Sigmoid colon (tissue), 7 donors: ENCODE measurements at places on chromosomes 1 and 21. TPM values are rescaled to one million over a fixed set of nuclear protein-coding genes. Genes with fewer than 3 reads are reported as not detected.
A peak's percentile ranks its signal among the peaks of the same experiment; 100 is the strongest.

Gene S100B
- total RNA-seq: 44.4 TPM

Gene CLDN8
- not detected for total RNA-seq

Gene ERRFI1
- total RNA-seq: 110 TPM

Gene TYW3
- total RNA-seq: 31.7 TPM

Gene SPATC1L
- total RNA-seq: 8.2 TPM

Gene RHBG
- total RNA-seq: not detected

Gene ARHGAP30
- 7.1 TPM for total RNA-seq

Gene GNG4
- total RNA-seq: 3.9 TPM

Gene SLAMF8
- total RNA-seq: 5.0 TPM

Gene PYHIN1
- 0.83 TPM for total RNA-seq

Gene LYPD8
- total RNA-seq: 0.36 TPM

Gene SELENOF
- total RNA-seq: 110 TPM

DNA sequence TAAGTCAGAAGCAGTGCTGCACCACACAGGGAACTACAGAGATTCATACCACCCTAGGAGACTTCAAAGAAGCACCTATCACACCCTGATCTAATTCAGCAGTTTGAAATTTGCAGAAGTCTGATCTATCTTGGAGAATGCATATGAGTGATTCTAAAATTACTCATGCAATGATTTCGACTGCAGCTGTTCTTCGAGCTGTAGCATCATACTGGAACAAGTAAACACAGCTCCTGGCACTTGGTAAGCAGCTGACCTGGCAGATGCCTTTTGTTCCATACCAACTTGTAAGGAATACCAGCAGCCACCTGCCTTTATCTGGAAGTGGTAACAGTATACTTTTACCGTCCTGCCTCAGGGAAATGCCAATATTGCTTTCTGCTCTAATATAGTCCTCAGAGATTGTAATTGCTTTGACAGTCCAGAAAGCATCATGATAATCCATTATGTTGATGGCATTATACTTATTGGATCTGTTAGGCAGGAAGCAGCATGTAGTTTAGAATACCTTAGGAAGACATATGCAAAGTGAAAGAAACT lies 25.7 kb downstream of the AADACL4 start:
- peak; percentile 17 for DNase-seq
- H3K27me3 ChIP-seq: no peaks in the 10 kb centered on the region
- H3K4me3 ChIP-seq: no peak overlapping the region

GRCh38 chr1:4089421-4090175 lies 189.5 kb upstream of the C1orf174 start:
- H3K4me1 ChIP-seq: no peaks in the 10 kb centered on the region
- no peaks in the 10 kb centered on the region for H3K27me3 ChIP-seq
- no peak overlapping the region for H3K4me3 ChIP-seq
- H3K27ac ChIP-seq: no peak overlapping the region
- H3K36me3 ChIP-seq: no peaks in the 10 kb centered on the region

DNA sequence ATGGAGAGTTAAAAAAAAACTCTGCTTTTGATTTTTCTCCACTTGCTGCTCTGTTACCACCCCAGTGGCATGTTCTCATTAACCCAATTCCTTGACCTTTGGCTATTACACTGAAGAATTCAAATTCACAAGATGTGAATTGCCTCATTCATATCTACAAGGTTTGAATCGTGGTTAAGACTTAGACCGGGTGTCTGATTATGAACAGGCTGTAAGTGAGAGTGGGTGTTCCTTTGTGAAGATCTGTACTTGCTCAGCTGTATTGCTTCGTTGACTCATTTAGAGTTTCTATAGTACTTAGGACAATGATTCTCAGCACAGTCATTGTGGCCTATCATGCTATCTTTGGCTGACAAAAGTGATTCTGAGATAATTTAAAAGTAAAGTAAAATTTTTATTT lies 36.4 kb downstream of the DNM3 start:
- H3K36me3 ChIP-seq: no peaks in the 10 kb centered on the region
- H3K27ac ChIP-seq: no peak overlapping the region
- no peaks in the 10 kb centered on the region for H3K4me1 ChIP-seq
- H3K4me3 ChIP-seq: no peak overlapping the region
- no peak for DNase-seq

- no peaks in the 10 kb centered on the region for H3K36me3 ChIP-seq
- peaks cover 12% of the 10 kb centered on the region for H3K4me1 ChIP-seq
- H3K27me3 ChIP-seq: no peaks in the 10 kb centered on the region
- no peak for DNase-seq
- H3K4me3 ChIP-seq: no peak overlapping the region
- no peak overlapping the region for H3K27ac ChIP-seq
Measured at GRCh38 chr1:200355801-200356200, 54.0 kb downstream of the ZNF281 start.

DNA sequence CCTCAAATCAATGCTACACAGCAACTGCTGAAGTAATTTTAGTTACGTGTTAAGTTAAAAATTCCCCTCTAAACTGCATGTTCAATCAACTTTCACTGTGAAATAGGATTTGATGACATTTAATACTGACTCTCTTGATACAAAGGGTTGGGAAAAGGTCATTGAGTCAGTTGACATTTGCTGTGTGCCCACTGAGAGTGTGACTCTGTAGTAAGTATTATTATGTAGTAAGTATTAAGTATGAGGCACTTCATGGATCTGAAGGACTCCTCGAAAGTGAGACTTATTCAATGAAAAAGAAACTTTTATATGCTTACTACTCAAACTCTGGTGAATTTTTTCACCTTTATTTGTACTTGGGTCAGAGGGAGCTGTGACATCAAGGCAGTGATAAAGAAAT lies 83.1 kb upstream of the S1PR1 start:
- H3K27ac ChIP-seq: no peak overlapping the region
- no peak overlapping the region for H3K4me3 ChIP-seq
- no peak for DNase-seq
- H3K27me3 ChIP-seq: no peaks in the 10 kb centered on the region
- H3K36me3 ChIP-seq: no peaks in the 10 kb centered on the region

- no peaks in the 10 kb centered on the region for H3K27me3 ChIP-seq
- no peak for DNase-seq
- no peaks in the 10 kb centered on the region for H3K4me1 ChIP-seq
- no peak overlapping the region for H3K4me3 ChIP-seq
- no peaks in the 10 kb centered on the region for H3K36me3 ChIP-seq
Measured at GRCh38 chr1:224670506-224670905, 54.4 kb downstream of the CNIH3 start.

- H3K4me1 ChIP-seq: no peaks in the 10 kb centered on the region
- DNase-seq: no peak
- H3K27me3 ChIP-seq: no peaks in the 10 kb centered on the region
- H3K27ac ChIP-seq: no peak overlapping the region
- H3K36me3 ChIP-seq: no peaks in the 10 kb centered on the region
Measured at GRCh38 chr1:53309802-53310201, 18.1 kb downstream of the LRP8 start.

DNA sequence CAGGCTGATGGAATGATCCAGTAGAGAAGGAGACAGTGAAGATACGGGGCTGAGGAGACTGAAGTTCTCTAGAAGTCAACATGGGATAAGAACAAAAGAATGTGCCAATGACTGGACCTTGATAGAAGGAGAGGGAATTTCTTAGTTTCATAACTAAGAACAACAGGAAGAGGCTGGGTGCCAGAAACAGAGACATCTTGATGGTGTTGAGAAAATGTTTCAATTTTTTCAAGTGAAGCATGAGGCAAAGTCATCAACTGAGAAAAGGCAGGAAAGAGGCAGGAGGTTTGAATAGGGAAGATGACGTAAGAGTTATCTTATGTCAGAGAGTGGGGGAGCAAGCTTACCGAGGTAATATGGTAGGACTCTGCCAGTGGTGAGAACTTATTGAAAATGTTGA lies 80.1 kb downstream of the SPAG17 start:
- H3K27me3 ChIP-seq: no peaks in the 10 kb centered on the region
- no peak overlapping the region for H3K4me3 ChIP-seq
- H3K27ac ChIP-seq: no peak overlapping the region
- no peak for DNase-seq
- H3K4me1 ChIP-seq: no peaks in the 10 kb centered on the region

GRCh38 chr1:194256010-194256409 lies 1069.6 kb upstream of the B3GALT2 start:
- no peak overlapping the region for H3K4me3 ChIP-seq
- no peak for DNase-seq
- no peaks in the 10 kb centered on the region for H3K27me3 ChIP-seq
- no peak overlapping the region for H3K27ac ChIP-seq

GRCh38 chr1:65214340-65215027 lies 66.5 kb downstream of the AK4 start:
- no peaks in the 10 kb centered on the region for H3K27me3 ChIP-seq
- DNase-seq: no peak
- H3K4me3 ChIP-seq: no peak overlapping the region

GRCh38 chr1:221858818-221859611 lies 117.1 kb upstream of the DUSP10 start:
- no peaks in the 10 kb centered on the region for H3K36me3 ChIP-seq
- no peak overlapping the region for H3K4me3 ChIP-seq
- H3K4me1 ChIP-seq: no peaks in the 10 kb centered on the region
- no peaks in the 10 kb centered on the region for H3K27me3 ChIP-seq
- no peak for DNase-seq

DNA sequence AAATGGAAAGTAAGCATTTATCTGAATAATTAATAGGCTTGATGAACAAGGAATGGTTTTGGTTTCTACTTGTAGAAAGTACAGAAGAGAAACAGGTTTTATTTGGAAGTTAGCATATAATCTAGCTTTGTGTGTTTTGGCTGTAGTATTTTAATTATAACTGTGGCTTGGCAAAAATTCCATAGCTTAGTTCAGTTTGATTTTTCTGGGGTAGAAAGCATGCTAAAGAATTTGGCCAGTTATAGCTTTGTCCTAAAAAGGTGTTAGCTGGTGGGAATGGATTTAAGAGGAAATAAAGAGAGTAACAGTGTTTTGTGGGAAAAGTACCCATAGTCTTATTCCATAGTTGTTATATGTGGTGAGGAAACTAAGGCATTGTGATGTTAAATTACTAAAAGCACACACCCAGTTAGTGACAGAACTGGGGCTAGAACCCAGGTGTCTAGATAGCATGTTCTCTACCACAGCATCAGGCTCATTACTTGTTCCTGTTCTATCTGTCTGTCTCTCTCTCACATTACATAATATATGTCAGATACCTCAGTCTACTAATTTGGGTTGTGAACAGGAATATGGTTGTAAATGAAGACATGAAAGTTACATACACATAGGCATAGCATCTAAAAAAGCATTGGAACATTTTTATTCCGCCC lies 55.0 kb downstream of the MPZL1 start:
- no peak overlapping the region for H3K27ac ChIP-seq
- no peaks in the 10 kb centered on the region for H3K27me3 ChIP-seq
- H3K36me3 ChIP-seq: peaks cover 55% of the 10 kb centered on the region
- no peak overlapping the region for H3K4me3 ChIP-seq
- H3K4me1 ChIP-seq: no peaks in the 10 kb centered on the region

GRCh38 chr1:25187077-25187476 lies 45.2 kb downstream of the SYF2 start:
- H3K36me3 ChIP-seq: no peaks in the 10 kb centered on the region
- H3K4me3 ChIP-seq: no peak overlapping the region
- H3K27ac ChIP-seq: no peak overlapping the region
- H3K4me1 ChIP-seq: no peaks in the 10 kb centered on the region
- no peaks in the 10 kb centered on the region for H3K27me3 ChIP-seq

- no peak overlapping the region for H3K27ac ChIP-seq
- H3K4me3 ChIP-seq: no peak overlapping the region
- no peaks in the 10 kb centered on the region for H3K36me3 ChIP-seq
- H3K4me1 ChIP-seq: no peaks in the 10 kb centered on the region
- no peak for DNase-seq
- no peaks in the 10 kb centered on the region for H3K27me3 ChIP-seq
Measured at GRCh38 chr1:245677461-245678240, 522.9 kb downstream of the KIF26B start.

- no peak for DNase-seq
- no peaks in the 10 kb centered on the region for H3K4me1 ChIP-seq
- H3K27me3 ChIP-seq: no peaks in the 10 kb centered on the region
- H3K4me3 ChIP-seq: no peak overlapping the region
- no peaks in the 10 kb centered on the region for H3K36me3 ChIP-seq
Measured at GRCh38 chr1:168551688-168552087, 7.9 kb upstream of the XCL2 start.

- no peaks in the 10 kb centered on the region for H3K36me3 ChIP-seq
- H3K27ac ChIP-seq: no peak overlapping the region
- no peaks in the 10 kb centered on the region for H3K27me3 ChIP-seq
- no peak overlapping the region for H3K4me3 ChIP-seq
Measured at GRCh38 chr1:198686069-198686728, 47.4 kb downstream of the PTPRC start.

- no peaks in the 10 kb centered on the region for H3K27me3 ChIP-seq
- no peak for DNase-seq
- H3K4me1 ChIP-seq: peaks cover under 1% of the 10 kb centered on the region
- H3K4me3 ChIP-seq: no peak overlapping the region
Measured at GRCh38 chr1:6547301-6547700, 7.0 kb downstream of the NOL9 start.

DNA sequence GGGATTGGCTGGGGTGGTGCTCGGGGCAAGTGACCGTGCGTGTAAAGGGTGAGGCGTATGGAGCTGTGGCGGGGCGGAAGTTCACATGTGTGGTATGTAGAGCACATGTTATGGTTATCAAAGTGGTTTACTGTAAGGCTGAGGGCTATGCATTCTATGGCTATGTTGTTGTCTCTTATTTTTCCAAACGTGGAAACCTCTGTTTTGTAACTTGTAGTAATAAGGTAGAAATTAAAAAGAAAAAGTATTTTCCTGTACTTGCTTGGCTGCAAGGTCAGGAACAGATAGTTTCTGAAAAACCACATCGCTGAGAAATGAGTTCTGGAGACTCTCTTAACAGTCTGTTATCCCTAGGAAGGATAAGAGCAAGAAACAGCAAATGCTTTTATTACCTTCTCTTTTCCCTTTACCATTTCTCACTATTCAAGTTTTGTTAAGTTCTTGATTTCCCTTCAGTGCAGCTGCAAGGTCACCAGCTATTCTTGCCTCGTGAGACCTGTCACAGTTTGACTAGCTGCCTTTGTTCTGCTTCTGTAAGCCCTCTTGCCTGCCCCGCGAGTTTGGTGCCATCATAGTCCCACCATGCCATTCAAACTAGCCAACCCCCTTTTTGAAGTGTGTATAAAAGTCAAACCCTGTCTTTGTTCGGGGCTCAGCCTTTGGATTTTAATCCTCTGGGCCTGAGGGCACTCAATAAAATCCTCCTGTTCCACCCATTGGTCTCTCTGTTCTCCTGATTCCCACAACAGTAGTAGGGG lies 9.5 kb downstream of the RNU1-2 start:
- H3K4me3 ChIP-seq: peak overlapping the region; percentile 49
- H3K36me3 ChIP-seq: no peaks in the 10 kb centered on the region
- peak overlapping the region; percentile 91 for H3K27ac ChIP-seq
- no peaks in the 10 kb centered on the region for H3K27me3 ChIP-seq
- peak; percentile 71 for DNase-seq

GRCh38 chr1:87165177-87165576 lies 163.5 kb upstream of the LMO4 start:
- DNase-seq: no peak
- H3K27ac ChIP-seq: no peak overlapping the region
- H3K4me1 ChIP-seq: no peaks in the 10 kb centered on the region
- H3K27me3 ChIP-seq: no peaks in the 10 kb centered on the region
- H3K4me3 ChIP-seq: no peak overlapping the region
- H3K36me3 ChIP-seq: no peaks in the 10 kb centered on the region

GRCh38 chr1:179187043-179187442 lies 42.4 kb downstream of the ABL2 start:
- H3K36me3 ChIP-seq: no peaks in the 10 kb centered on the region
- no peak for DNase-seq
- H3K27me3 ChIP-seq: no peaks in the 10 kb centered on the region
- no peaks in the 10 kb centered on the region for H3K4me1 ChIP-seq
